Mesothelial cell of epicardium (in vitro differentiated cells): ENCODE measurements at places on chromosomes 1 and 21. TPM values are rescaled to one million over a fixed set of nuclear protein-coding genes. Genes with fewer than 3 reads are reported as not detected.

- peaks cover 45% of the 10 kb centered on the region for H3K36me3 ChIP-seq
- H3K4me1 ChIP-seq: no peaks in the 10 kb centered on the region
- DNase-seq: no peak
- H3K4me3 ChIP-seq: no peak overlapping the region
- H3K27me3 ChIP-seq: no peaks in the 10 kb centered on the region
Measured at GRCh38 chr1:156476501-156477298, 23.9 kb downstream of the MEF2D start.

Gene UBE2U
- not detected in 3 replicates for total RNA-seq

Gene NR1I3
- not detected in 3 replicates for total RNA-seq

DNA sequence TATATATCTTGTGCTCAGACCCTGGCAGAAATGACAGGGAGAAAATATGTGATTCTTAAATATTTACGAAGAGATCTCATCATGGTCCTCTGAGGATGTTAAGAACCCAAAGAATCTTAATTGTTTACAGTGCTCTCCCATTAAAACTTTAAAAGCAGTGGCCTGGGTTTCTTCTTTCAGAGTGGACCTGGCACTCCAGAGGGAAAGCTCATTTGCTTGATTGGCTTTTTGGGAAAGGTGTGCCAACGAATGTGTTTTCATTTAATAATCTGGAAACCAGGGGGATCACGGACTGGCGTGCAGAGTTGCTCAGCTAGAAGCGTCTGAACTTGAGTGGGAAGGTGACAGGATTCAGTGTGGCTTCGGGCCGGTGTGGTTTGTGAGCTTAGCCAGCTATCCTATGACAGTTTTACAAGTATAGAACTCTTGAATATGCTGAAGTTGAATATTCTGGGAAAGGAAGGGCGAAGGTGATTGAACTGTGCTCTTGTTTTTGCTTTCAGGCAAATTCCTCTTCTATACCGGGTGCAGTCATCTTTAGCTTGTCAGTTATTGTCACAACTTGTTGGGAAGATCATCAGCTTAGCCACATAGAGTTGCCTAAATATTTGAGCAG lies 154.8 kb downstream of the C1orf21 start:
- H3K27ac ChIP-seq: peak overlapping the region; percentile 5
- H3K27me3 ChIP-seq: no peaks in the 10 kb centered on the region
- peaks cover 29% of the 10 kb centered on the region for H3K4me1 ChIP-seq
- H3K36me3 ChIP-seq: peaks cover 23% of the 10 kb centered on the region
- no peak for DNase-seq
- no peak overlapping the region for H3K4me3 ChIP-seq

DNA sequence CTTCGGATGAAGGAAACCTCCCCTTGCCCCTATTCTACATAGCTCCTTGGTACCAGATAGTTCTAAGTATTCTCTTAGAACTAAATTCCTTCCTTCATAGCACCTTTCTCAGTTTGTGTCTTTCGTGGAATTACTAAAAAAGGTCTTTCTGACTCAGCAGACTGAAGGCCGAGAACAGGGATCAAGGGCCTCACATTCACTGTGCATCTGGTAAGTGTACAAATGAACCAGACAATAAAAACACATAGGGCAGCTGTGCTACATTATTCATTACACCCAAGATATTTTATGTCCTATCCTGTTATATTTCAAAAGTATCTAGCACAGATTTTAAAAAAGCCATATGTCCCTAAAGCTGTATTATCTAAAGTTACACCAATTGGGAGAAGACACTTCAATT lies 62.9 kb upstream of the HP1BP3 start:
- H3K4me3 ChIP-seq: no peak overlapping the region
- H3K4me1 ChIP-seq: peaks cover 7% of the 10 kb centered on the region
- peak overlapping the region; percentile 64 for H3K27ac ChIP-seq
- H3K36me3 ChIP-seq: peaks cover 45% of the 10 kb centered on the region

- no peaks in the 10 kb centered on the region for H3K27me3 ChIP-seq
- peak overlapping the region; percentile 100 for H3K27ac ChIP-seq
- H3K4me3 ChIP-seq: no peak overlapping the region
- DNase-seq: no peak
- peaks cover 74% of the 10 kb centered on the region for H3K4me1 ChIP-seq
- peaks cover 21% of the 10 kb centered on the region for H3K36me3 ChIP-seq
Measured at GRCh38 chr1:16143566-16144324, 12.1 kb downstream of the EPHA2 start.

DNA sequence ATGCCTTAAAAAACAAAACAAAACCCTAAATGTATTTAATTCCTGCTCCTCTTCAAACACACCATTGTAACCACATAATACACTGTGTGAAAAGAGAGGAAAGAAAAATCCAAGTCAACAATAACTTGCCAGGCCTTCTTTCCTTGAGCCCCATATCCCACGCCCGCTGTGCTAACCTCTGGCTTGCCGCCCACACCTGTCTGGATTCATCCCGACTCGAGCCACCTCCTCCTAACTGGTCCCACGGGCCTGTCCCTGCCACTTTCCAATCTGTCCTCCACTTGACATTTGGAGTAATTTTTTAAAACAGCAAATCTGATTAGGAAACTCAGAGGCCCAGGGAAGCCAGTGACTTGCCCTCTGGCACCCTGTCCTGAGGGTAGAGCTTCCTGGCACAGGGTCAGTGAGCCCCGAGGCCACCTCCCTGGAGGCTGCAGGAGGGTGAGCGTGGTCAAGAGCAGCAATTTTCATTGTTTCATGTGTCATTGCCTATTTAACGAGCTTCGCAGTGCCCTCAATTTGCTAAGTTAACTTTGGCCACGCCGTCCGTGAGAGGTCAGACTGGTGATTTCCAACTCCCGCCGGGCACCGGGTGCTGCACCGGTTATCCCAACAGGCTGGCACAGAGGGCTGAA lies 54.1 kb downstream of the B3GALT5 start:
- peaks cover 22% of the 10 kb centered on the region for H3K4me1 ChIP-seq
- no peak overlapping the region for H3K4me3 ChIP-seq
- peak overlapping the region; percentile 75 for H3K27ac ChIP-seq

GRCh38 chr1:245599371-245600174 lies 444.8 kb downstream of the KIF26B start:
- no peak overlapping the region for H3K4me3 ChIP-seq
- peak overlapping the region; percentile 85 for H3K27ac ChIP-seq
- peaks cover 15% of the 10 kb centered on the region for H3K4me1 ChIP-seq

DNA sequence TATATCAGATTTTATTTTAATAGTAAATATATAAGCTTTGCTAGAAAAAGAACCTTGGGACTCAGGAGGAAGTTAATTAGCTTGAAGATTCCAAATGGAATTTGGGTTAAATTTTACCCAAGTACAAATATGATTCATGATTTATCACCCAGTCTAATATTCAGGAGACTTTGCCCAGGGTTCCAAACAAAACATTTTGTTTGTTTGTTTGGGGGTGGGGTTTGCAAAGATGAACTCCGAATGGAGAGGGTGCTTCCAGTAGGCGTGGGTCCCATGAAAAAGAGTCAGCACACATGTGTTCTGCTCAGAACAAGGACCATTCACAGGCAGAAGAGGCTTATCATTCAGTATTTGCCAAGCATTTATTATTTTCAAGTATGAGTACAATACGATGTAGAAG lies 23.5 kb downstream of the KCNT2 start:
- H3K27ac ChIP-seq: no peak overlapping the region
- H3K36me3 ChIP-seq: no peaks in the 10 kb centered on the region
- H3K4me1 ChIP-seq: no peaks in the 10 kb centered on the region
- H3K4me3 ChIP-seq: no peak overlapping the region

DNA sequence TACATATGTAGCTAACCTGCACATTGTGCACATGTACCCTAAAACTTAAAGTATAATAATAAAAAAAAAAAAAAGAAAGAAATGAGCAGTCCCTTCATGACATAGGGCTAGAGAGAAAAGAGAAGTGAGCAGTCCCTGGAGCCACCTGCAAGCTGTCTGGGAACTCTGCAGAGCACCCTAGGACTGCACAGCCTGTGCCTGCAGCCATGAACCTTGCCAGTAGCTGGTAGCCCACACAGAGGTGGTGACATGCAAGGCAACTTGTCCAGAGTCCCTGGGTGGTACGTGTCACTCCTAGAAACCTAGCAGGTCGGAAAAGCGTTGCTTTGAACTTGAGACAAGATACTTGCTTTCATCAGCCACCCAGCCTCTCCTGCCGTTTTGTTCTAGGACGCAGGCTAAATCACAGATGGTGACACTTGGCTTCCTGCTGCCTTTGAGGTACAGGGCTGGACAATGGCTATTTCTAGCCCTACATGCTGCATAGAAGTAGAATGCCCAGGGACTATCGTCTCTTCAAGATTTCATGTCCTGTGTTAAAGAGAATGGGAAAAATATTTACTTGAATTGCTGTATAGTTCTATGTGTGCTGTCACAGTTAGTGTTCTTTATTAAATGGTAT lies 260.9 kb downstream of the LTN1 start:
- no peaks in the 10 kb centered on the region for H3K36me3 ChIP-seq
- DNase-seq: no peak
- no peaks in the 10 kb centered on the region for H3K4me1 ChIP-seq
- H3K27ac ChIP-seq: no peak overlapping the region

Gene PLEKHN1
- 33.6 to 36.0 TPM (median 34.4 TPM) in 3 replicates for total RNA-seq

- H3K4me1 ChIP-seq: no peaks in the 10 kb centered on the region
- no peak overlapping the region for H3K4me3 ChIP-seq
- DNase-seq: no peak
- no peak overlapping the region for H3K27ac ChIP-seq
Measured at GRCh38 chr1:222167111-222167510, 380.8 kb downstream of the HHIPL2 start.

DNA sequence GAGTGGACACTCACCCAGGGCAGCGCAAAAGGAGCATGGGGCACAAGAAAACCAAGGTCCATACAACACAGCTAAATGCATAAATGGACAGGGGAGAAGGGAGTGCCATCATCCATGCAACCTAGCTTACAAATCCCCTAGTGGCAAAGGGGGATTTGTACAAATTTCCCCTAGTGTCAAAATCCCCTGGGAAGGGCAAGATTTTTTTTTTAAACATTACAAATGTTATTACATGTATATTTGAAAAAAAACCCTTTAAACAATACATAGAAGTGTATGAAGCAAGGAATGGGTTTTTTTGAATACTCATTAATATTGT lies 89.6 kb upstream of the IVNS1ABP start:
- no peak overlapping the region for H3K27ac ChIP-seq
- H3K4me1 ChIP-seq: peaks cover 33% of the 10 kb centered on the region
- no peaks in the 10 kb centered on the region for H3K27me3 ChIP-seq
- no peak overlapping the region for H3K4me3 ChIP-seq
- H3K36me3 ChIP-seq: no peaks in the 10 kb centered on the region

Gene DENND1B
- total RNA-seq: 23.1 to 27.9 TPM (median 27.9 TPM) in 3 replicates

GRCh38 chr1:183480971-183481441 lies 8.7 kb downstream of the SMG7 start:
- no peaks in the 10 kb centered on the region for H3K36me3 ChIP-seq
- DNase-seq: no peak
- peak overlapping the region; percentile 72 for H3K27ac ChIP-seq
- no peak overlapping the region for H3K4me3 ChIP-seq

DNA sequence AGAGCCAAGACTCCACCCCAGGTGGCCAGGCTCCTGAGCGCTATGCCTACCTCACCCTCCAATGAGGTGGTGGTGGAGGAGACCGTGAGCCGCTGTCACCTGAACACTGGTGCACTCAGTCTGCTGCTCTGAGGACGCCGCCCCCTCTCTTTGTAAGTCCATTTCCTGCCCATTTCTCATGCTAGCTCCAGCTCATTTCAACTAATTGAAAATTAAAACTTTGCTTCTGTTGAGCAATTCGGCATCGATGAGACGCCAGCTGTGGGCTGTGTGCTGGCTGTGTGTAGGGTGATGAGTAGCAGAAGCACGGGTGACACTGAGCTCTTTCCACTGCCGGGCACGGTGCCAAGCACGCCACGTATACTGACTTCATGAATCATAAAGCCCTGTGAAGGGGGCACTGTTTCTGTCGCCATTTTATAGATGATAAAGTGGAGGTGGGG lies 11.2 kb downstream of the TNFRSF1B start:
- H3K27ac ChIP-seq: no peak overlapping the region
- H3K4me3 ChIP-seq: no peak overlapping the region
- peaks cover 15% of the 10 kb centered on the region for H3K4me1 ChIP-seq
- no peaks in the 10 kb centered on the region for H3K36me3 ChIP-seq
- DNase-seq: no peak
- H3K27me3 ChIP-seq: peaks cover 3% of the 10 kb centered on the region

Gene ESRRG
- 11.0 to 12.7 TPM (median 11.9 TPM) in 3 replicates for total RNA-seq

Gene CCT3
- total RNA-seq: 174 to 190 TPM (median 186 TPM) in 3 replicates

Gene PSEN2
- 12.4 to 14.0 TPM (median 13.4 TPM) in 3 replicates for total RNA-seq

Gene CD160
- 0.23 TPM in 1 of 3 replicates, not detected in the others for total RNA-seq

Gene ITLN2
- 0.41 to 0.80 TPM (median 0.72 TPM) in 3 replicates for total RNA-seq

Gene DNM3
- 4.7 to 5.0 TPM (median 4.9 TPM) in 3 replicates for total RNA-seq

Gene PADI2
- 0.49 to 0.62 TPM (median 0.52 TPM) in 3 replicates for total RNA-seq

Gene XKR8
- total RNA-seq: 13.8 to 14.5 TPM (median 14.4 TPM) in 3 replicates

DNA sequence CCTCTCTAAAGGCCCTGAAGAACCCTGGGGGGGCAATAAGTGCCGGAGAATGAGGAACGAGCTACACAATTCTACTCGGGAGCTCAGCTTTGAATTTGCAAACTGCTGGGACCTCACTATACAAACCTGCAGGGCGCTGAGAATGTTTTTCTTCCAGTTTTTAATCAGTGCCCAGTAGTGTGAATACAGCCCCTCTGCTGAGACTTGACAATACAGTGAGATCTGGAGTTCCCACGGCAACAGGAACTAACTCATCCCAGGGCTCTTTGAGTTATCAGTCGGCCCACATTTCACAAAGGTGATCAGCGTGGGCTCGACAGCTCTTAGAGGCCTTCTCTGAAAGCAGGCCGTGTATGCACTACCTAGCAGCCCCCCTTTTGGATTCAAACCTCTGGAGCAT lies 41.7 kb downstream of the TMEM53 start:
- DNase-seq: no peak
- H3K4me1 ChIP-seq: peaks cover 20% of the 10 kb centered on the region
- no peaks in the 10 kb centered on the region for H3K27me3 ChIP-seq
- H3K27ac ChIP-seq: peak overlapping the region; percentile 96

Gene PKNOX1
- total RNA-seq: 31.9 to 33.9 TPM (median 32.8 TPM) in 3 replicates

DNA sequence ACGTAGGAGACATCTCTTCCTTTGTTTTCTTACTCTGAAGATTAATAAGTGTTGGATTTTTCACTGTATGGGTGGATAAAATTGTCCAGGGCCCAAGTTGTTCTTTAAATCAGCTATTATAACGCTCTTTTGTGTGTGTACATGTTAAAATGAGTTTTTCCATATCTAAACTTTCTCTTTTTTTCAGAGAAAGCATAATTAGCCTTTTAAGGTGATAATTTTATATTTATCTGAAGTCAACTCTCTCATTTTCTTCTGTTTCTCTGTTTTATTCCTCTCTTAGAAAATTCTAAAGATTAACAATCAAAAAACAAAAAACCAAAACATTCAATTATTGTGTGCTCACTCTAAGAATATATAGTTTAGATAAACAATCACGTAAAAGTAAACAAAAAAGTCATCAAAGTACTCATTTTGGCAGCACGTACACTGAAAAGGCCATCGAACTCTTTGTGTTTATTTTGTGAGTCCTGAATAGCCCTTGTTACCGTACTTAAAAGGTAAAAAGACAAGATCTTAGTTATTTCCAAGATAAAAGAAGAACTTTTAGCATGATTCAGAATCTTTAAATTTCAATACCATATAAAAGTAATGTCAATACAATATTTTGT lies 7.2 kb upstream of the CDC73 start:
- H3K27me3 ChIP-seq: no peaks in the 10 kb centered on the region
- H3K4me1 ChIP-seq: peaks cover 11% of the 10 kb centered on the region
- no peak overlapping the region for H3K27ac ChIP-seq
- DNase-seq: no peak
- H3K4me3 ChIP-seq: no peak overlapping the region

- peaks cover 3% of the 10 kb centered on the region for H3K36me3 ChIP-seq
- no peaks in the 10 kb centered on the region for H3K27me3 ChIP-seq
- no peak for DNase-seq
- no peak overlapping the region for H3K4me3 ChIP-seq
Measured at GRCh38 chr1:237316352-237316751, 274.4 kb downstream of the RYR2 start.

Gene UMODL1
- not detected in 3 replicates for total RNA-seq

Gene TLR5
- total RNA-seq: 2.5 to 3.8 TPM (median 3.1 TPM) in 3 replicates
